ENCODE measurements at places on chromosomes 11 and 22.

DNA sequence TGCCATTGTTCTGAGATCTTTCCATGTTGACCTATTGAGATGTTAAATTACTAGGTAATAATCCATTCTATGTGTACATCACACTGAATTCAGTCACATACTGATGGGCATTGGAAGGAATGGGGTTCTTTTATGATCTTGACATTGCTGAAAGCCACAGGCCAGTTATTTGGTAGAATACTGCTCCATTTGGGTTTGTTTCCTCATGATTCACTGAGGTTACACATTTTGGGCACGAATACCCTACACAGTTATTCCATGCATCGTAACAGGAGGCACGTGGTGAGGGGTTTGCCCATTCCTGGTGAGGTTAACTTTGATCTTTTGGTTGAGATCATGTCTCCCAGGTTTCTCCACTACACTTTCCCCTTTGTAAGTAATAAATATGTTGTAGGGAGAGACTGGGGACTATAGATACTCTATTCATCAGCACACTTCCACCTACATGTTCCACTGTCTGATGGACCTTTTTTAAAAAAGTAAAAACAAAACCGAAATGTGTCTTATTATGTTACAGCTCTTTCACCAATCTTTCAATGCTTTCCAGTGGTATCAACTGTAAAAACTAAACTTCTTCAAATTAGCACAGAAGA is 12.0 kb upstream of the FOLR1 start:
- no peak for DNase-seq

GRCh38 chr11:26753723-26754504 is 32.1 kb upstream of the SLC5A12 start:
- peak; percentile 54 for DNase-seq

GRCh38 chr11:14499178-14499559 is 442 bp downstream of the COPB1 start:
- peak; percentile 88 for DNase-seq

- no peak for DNase-seq
These were observed 11.3 kb downstream of the IL17RA start for GRCh38 chr22:17096071-17096470.

DNA sequence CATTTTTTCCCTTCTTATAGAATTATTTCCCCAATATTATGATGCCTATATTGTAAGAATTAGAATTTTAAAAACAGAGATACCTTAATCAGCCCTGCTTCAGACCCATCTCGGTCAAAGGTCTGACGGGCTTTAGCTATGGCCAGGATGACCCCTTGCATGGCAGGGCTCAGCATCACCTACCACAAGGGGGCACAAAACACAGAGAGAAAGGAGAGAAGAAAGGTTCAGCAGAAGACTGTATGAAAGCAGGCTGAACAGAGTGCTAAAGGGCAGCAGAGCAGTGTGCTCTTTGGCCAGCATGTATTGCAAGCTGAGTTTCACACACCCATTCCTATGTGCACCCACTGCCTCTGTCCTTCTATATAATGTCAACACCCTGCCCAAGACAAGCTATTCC is 26.8 kb downstream of the CLDN25 start:
- no peak for DNase-seq

GRCh38 chr11:122367809-122368231 is 251.8 kb upstream of the BLID start:
- DNase-seq: peak; percentile 32

All from lower leg skin (tissue), 4 donors.